ENCODE measurements at places on chromosomes 7 and 10.

- peaks cover 9% of the 10 kb centered on the region for H3K36me3 ChIP-seq
- peaks cover 17% of the 10 kb centered on the region for H3K4me1 ChIP-seq
- H3K27me3 ChIP-seq = no peaks in the 10 kb centered on the region
- H3K4me3 ChIP-seq = no peak overlapping the region
Observed at GRCh38 chr10:70367195-70367796, 15.1 kb downstream of the LRRC20 start.

DNA sequence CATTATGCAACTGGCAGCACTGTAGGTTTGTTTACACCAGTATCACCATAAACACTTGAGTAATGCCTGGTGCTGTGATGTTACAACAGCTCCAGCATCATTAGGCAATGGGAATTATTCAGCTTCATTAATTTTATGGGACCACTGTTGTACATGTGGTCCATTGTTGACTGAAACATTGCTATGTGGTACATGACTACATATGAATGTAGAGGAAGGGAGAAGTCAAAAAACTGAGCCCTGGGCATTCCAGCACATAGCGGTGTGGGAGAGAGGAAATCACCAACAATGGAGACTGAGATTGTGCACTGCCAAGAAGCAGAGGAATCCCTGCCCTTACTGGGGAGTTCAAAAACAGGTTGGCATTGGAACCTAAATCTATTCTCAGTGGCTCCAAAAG is 89.0 kb downstream of the TRIM24 start:
- H3K4me3 ChIP-seq = no peak overlapping the region
- peaks cover 8% of the 10 kb centered on the region for H3K4me1 ChIP-seq
- no peaks in the 10 kb centered on the region for H3K27me3 ChIP-seq

GRCh38 chr10:14645239-14645960 is 129.3 kb downstream of the FAM107B start:
- no peak for DNase-seq
- no peak overlapping the region for H3K27ac ChIP-seq
- peaks cover 16% of the 10 kb centered on the region for H3K4me1 ChIP-seq
- H3K36me3 ChIP-seq = no peaks in the 10 kb centered on the region
- no peaks in the 10 kb centered on the region for H3K27me3 ChIP-seq

GRCh38 chr7:132410861-132411541 is 165.3 kb downstream of the PLXNA4 start:
- H3K4me1 ChIP-seq = peaks cover 41% of the 10 kb centered on the region
- H3K27me3 ChIP-seq = no peaks in the 10 kb centered on the region
- no peak overlapping the region for H3K4me3 ChIP-seq
- no peaks in the 10 kb centered on the region for H3K36me3 ChIP-seq
- DNase-seq = no peak
- peak overlapping the region; percentile 55 for H3K27ac ChIP-seq

- no peak overlapping the region for H3K4me3 ChIP-seq
- no peak overlapping the region for H3K27ac ChIP-seq
- no peaks in the 10 kb centered on the region for H3K4me1 ChIP-seq
- no peak for DNase-seq
Observed at GRCh38 chr10:19111501-19112267, 63.1 kb downstream of the MALRD1 start.

GRCh38 chr7:90005836-90006235 is 148.4 kb upstream of the STEAP1 start:
- no peaks in the 10 kb centered on the region for H3K4me1 ChIP-seq
- no peaks in the 10 kb centered on the region for H3K27me3 ChIP-seq
- no peak overlapping the region for H3K27ac ChIP-seq

Measured in left ventricle myocardium inferior (tissue), 1 donor.